Activated naive CD4-positive, alpha-beta T cell treated with Interleukin-2 at 50 U/mL for 16 hours (primary cell): ENCODE measurements at places on chromosomes 1 and 21.
A peak's percentile ranks its signal among the peaks of the same experiment; 100 is the strongest.

- DNase-seq = no peak
These were observed 39.0 kb downstream of the TENT5C start for GRCh38 chr1:117644696-117645311.

- DNase-seq = no peak
These were observed 280.5 kb upstream of the SGIP1 start for GRCh38 chr1:66253330-66253921.

GRCh38 chr1:150564051-150564991 is 15.1 kb downstream of the MCL1 start:
- DNase-seq = no peak

- DNase-seq = peak; percentile 76
These were observed 18.5 kb downstream of the ALDH4A1 start for GRCh38 chr1:18883636-18884418.

- no peak for DNase-seq
These were observed 24.6 kb downstream of the ST7L start for GRCh38 chr1:112594208-112594876.
